Stimulated activated CD4-positive, alpha-beta T cell treated with anti-CD3 and anti-CD28 coated beads, Interleukin-1b, Interleukin-23, amount 100 ng/mL, for 1 hour (primary cell): ENCODE measurements at places on chromosomes 2 and 18.

- no peak for DNase-seq
These were observed 98.4 kb downstream of the SPHKAP start for GRCh38 chr2:228083131-228083530.

GRCh38 chr18:50816419-50817166 lies 3.2 kb downstream of the MRO start:
- DNase-seq = no peak

DNA sequence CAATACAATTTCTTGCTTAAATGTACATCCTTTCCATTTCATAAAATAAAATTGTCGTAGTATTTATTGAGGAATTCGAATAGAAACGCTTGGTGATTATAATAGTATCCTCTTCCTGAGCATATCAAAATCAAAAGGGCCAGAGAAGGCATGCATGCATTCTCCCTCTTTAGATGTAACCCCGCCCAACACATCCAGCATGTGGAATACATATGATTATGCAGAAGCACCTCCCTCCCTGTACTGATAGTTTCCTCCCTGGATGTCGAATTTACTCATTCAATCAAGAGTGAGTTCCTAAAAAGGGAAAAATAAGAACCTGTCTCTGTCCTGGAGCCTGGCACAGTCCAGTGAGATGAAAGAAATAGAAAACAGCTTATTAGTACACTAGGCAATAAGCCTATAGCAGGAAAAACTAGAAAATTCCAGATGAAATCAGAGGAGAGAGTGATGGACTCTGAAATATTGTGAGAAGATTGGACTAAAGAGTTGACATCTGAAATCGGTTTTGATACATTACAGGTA lies 262.9 kb downstream of the RDH14 start:
- DNase-seq = no peak

DNA sequence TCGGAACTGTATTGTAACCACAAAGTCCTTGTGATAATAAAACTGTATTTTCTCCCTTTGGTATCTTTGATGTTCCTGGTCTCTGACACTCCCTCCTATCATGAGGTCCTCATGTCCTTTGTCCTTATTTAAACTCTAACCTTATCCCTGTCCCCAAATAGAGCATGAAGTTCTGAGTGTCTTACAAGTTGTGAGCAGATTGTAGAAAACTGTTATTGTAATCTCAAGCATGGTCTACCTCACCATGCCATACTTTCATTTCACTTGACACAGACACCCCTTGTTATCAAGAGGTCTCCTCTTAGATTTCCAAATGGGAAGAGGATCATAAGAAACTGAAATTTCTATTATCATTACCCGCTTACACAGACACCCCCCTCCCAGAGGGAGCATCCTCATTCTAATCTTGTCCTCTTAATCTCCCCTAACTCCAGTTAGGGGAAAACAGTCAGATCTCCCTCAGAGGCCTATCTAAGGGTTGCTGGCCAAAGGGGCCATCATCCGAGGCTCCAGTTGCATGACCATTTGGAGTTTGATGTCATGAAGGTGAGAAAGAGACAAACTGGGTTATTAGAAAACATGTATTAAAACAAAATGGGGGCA lies 29.0 kb downstream of the MYO3B start:
- no peak for DNase-seq

- no peak for DNase-seq
These were observed 372.8 kb upstream of the MYT1L start for GRCh38 chr2:2703762-2704427.

DNA sequence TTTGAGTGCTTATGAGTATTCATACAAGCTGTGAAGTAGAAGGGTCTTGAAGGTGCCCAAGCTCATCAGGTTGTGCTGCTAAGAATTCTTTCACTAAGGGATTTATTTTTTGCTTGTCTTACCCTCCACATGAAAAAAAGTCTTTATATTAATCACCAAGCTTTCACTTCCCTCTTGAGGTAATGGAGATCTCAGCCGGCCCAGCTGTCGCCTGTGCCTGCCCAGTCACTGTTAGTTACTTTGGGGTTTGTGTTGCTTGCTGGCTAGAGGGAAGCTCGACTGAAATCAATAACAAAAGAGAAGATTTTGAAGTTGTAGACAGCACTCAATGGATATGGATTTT lies 21.9 kb downstream of the MC2R start:
- no peak for DNase-seq

- no peak for DNase-seq
These were observed 67.3 kb upstream of the UPP2 start for GRCh38 chr2:158034198-158034866.

GRCh38 chr2:156908825-156909224 lies 348.7 kb upstream of the GALNT5 start:
- no peak for DNase-seq

- DNase-seq = no peak
These were observed 7.7 kb upstream of the RHBDD1 start for GRCh38 chr2:226828191-226828590.

- DNase-seq = no peak
These were observed 29.3 kb downstream of the UBE2F start for GRCh38 chr2:237996021-237996593.

DNA sequence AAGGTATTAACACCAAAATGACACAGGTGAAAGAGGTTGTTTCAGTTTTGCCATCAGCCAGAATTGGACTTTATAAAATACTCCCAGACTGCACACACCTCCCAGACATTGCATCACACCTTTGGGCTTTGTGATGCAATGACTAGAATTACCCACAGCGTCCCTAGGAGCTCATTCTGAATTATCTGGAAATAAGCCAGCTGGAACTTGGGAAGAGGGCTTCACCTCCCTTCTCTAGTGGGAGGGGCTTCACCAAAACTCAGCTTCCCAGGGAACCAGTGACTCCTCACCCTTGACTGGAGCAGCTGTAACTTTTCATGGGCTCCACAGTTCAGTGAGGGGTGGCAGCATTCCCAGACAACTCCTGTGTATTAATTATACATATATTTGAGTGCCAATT lies 83.1 kb upstream of the BZW1 start:
- no peak for DNase-seq

DNA sequence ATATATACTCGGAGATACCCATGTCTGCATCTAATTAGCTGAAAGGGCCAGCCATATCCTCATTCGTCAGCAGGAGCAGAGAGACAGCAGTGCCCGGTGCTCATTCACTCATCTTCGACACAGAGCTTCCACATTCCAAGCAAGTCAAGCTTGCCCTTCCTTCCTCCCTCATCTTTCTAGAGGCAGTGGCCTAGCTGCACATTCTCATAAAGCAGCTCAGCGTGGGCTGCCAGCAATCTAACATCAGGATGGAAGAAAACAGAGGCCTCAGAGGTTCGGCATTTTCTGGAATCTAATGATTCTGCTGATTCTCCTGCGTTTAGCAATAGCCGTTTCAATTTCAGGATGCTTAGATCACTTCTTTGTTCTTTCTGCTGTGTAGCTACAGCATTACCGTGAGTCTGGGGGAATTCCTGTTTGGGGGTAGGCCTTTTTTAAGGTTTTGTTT lies 68.8 kb downstream of the CLHC1 start:
- DNase-seq = no peak

- no peak for DNase-seq
These were observed 617.3 kb upstream of the ID2 start for GRCh38 chr2:8064603-8065002.

DNA sequence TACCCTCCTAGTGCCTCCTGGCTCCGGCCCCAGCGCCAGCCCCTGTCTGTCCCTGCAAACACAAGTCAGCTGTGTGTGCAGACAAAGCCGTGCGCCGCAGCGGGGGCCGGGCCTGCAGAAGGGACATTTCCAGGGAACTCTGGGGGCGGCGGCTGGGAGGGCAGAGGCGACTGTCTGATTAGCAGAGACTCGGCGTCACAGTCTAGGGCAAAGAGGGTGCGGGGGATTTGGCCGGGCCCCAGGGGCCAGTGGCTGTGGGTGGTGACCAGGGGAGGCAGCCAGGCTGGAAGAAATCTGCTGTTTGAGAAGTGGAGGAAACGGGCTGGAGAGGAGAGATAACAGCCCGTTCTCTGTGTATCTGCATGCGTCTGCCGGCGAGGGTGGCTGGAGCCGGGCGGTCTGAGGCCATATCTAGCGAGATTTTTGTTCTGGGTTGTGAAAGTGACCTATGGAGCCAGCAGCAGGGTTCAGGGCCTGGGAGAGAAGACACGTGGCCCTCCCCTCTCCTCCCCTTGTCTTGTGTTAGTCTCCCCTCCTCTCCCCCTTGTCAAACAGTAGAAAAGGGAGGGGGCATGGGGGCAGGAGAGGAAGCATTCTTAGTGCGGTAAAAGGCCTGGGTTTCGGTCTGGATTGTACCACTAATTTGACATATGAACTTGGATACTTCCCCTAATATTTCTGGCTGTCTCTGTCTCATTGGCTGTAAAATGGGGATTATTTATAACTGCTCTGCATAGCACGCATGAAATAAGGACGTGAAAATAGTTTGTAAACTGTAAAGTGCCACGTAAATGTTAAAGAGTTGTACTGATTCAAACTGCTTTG lies 169.4 kb downstream of the SMAD7 start:
- no peak for DNase-seq

DNA sequence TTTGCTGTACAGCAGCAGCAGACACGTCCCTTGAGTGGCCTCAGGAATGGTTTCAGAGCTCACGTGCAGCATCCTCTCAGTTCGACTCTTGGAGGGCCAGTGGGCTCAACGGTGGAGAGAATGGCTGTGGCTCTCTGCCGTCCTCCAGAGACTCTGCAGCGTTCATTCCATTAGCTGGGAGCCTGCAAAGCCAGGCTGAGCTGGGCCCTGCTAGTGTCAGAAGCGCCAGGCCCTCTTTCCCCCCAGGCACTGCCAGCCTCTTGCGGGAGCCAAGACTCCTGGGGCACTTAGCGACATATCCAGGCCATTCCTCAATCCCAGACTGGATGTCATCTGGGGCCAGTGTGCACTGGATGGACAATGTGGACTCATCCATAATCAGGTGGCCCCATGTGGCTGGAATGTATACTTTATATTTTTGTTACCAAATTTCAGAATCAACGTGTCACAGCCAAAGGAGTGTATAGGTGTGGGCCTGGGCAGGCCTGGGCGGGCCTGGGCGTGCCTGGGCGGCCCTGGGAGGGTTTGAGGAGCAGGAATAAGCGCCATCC lies 125.1 kb upstream of the EPAS1 start:
- no peak for DNase-seq

DNA sequence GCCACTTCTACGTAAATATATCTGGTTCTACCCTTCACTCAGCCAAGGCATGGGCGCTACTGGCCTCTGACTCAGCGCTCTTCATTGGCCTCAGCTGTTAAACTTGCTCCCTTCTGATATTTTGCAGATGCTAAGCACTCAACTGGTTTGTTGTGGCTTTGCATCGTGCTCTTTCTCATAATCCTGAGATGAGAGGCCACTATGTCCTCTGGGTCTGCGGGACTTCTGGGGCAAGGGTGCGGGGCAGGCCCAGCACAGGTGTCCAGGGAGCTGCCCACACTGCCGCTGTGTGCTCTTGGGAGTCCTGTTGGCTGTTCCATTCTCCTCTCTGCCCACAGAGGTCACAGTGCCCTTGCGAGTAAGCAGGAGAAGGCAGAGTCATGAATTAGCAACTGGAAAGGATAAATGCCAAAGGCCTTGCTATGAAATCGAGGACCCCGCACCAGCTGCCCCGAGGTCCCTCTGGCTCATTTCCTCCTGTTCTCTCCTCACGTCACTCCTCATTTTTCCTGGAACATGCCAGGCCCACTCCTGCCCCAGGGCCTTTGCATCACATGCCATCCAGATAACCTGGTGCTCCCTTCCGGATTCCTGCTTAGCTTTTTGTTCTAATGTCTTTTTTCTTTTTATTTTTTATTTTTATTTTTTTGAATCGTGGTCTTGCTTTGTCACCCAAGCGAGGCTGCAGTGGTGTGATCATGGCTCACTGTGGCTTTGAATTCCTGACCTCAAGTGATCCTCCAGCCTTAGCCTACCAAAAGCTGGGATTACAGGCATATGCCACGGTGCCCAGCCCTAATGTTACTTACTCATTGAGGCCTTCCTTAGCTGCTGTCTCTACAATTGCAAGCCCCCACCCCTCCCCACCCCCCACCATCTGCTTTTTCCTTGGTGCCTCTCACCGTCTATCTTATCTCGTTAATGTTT lies 34.9 kb upstream of the MAT2A start:
- DNase-seq = no peak
